Stimulated activated CD8-positive, alpha-beta memory T cell treated with anti-CD3 and anti-CD28 coated beads, Interleukin-15, amount 100 ng/mL, for 48 hours (primary cell): ENCODE measurements at places on chromosomes 2 and 18.

DNA sequence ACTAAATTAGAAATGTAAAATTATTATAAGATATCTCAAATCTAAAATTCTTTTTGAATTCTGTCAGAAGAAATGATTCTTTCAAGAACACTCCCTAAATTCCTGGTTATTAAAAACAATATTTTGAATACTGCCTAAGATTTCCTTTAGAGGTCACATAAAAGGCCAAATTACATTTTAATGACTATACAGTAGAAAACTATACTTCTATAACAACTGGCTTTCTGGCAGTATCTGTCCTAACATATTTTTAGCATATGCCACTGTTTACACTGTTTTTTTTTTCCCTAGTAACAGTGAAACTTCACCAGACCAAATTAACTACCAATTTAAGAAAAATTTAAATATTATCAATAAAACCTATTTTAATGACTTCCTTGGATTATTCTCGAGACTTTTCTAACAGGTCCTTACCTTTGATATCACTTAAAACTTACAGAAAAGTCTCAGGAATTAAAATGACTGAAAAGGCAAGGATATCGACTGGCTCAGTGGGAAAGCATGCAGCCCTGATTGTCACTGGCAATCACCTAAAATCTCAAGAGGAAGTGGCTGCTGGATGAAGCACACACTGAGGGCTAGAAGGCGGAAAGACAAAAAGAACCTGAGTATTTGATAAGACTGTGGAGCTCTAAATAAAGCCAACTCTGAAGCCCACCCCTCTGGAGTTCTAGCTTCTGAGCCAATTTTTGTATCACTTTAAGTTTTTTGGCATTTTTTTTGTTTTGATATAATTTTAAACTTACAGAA, 59.6 kb downstream of the SPIRE1 start:
- DNase-seq, result no peak

DNA sequence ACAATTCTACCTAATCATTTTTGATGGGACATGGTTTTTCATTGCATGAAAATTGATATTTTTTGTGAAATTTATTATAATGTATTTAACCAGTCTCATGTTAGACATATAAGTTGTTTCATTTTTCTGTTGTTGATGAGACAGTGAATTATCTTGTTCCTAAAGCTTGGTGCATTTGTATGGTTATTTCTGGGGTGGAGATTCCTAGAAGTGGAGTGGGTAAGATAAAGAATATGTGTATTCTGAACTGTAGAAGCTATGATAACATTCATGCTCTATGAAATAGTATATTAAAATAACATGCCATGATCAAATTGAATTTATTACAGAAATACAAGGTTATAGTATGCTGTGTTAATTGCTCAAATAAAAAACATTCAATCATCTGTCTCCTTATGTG, 69.2 kb downstream of the BOLA3 start:
- no peak for DNase-seq

DNA sequence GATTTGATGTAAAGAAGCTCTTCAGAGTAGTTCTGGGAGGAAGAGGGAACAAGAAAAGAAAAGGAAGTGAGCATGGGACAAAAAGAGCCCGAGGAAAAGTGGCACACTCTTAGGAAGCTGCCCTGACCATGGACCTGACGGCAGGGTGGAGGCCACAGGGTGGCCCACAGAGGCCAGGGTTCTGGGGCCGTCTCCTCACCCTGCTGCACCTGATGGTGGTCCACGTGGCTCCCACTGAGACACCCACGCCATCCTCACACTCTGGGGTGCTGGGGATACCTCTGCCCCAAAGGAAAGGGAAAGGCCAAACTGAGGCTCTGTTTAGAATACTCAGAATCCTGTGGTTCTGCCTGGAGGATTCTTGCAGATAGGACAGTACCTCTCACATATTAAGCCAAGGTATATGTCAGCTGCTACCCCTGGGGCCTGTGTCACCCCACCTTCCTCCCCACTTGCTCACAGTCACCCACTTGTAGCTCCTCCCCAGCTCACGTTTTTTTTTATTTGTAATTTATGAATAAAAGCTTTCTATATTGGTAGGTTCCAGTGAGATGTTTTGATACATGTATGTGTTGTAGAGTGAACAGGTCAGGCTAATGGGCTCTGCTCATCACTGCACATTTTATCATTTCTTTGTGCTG, 171.1 kb downstream of the LDLRAD4 start:
- DNase-seq, result no peak

- no peak for DNase-seq
Measured at GRCh38 chr18:58635891-58636290, 7.0 kb upstream of the ALPK2 start.

DNA sequence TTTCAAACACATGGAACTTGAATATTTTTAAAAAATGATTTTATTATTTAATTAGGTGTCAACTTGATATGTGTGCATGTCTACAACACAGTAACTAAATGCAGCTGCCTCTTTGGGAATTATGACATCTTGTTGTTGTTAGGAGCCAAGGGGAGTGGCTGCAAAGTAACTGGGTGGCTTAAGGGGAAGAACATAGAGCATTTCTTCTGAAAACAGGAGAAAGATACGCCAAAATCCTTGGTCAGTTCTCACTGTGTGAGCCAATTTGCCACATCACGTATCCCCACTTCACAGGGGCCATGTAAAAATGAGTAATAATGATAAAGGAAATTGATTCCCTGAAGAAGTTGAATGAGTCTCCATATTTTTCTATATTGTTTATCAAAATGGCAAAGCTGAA, 309.8 kb upstream of the COL3A1 start:
- no peak for DNase-seq

DNA sequence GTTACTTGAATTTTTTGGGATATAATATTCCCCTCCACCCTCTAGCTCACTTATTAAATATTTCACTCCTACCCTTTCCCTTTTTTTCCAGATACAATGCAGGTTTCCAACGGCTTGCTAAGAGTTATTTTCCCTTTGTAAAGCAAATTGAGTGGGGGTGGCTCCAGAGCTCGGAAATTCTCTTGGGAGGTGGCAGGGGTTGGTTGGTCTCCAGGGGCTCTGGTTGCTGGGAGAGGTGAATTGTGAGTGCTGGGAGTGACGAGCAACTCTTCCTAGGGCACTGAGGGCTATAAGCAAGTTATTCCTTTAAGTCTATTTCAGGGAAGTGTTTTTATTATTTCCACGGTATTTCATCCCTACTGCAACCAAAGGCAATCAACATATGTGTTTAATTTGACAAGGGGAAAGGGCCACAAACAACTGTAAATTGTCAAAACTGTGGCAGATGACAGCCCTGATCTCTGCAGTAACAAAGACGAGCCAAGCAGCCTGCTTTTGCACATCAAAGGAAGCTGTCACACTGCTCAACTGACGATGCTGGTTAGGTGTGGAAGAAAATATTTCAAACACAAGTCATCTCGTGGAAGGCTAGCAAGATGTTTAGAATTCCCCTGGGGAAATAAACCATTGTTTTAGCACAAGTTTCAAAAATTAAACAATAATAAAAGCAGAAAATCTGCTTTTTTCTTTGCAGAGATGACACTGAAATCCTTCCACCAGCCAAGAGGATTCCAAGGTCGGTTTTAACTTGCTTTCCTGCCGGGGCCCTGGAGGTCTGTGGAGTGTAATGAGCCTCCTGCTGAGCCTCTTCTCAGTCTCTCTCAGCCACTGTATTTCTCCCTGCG, 34.8 kb upstream of the ASXL2 start:
- no peak for DNase-seq

DNA sequence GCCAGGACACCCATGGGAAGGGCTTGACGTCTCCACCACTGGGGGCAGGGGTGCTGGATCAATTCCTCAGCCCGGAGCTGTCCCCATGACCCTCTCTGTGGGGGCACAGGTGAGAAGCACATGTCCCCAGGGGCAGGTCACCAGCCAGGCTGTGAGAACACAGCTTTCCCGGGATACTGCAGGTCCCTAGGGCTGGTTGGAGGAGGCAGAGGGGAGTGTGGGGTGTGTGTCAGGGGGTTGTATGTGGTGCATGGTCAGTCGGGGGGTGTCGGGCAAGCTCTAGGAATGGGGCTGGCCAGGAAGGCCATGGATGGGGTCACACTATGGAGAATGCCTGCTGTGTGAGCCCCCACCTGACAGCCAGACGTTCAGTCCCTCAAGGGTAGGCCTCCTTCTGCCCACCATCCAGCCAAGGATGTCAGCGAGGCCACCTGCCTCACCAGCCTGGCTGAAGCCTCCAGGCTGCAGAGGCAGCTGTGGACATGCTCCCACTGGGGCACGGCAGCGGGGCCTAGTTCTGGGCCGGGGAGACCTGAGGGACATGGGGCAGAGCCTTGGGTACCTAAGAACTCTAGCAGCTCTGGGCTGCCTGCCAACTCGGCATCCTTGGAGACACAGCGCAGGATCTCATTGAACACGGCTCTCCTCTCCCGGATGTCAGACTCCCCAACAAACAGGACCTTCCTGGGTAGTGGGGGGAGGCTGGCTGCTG, 10.3 kb downstream of the HS1BP3 start:
- no peak for DNase-seq

- no peak for DNase-seq
Measured at GRCh38 chr2:134527381-134527780, 191.4 kb downstream of the TMEM163 start.

GRCh38 chr18:48419277-48420022, 10.3 kb upstream of the ZBTB7C start:
- DNase-seq, result no peak

GRCh38 chr2:110101280-110101844, 14.3 kb downstream of the MALL start:
- DNase-seq, result no peak

GRCh38 chr18:63788447-63789096, 13.4 kb downstream of the SERPINB7 start:
- peak; percentile 53 for DNase-seq

DNA sequence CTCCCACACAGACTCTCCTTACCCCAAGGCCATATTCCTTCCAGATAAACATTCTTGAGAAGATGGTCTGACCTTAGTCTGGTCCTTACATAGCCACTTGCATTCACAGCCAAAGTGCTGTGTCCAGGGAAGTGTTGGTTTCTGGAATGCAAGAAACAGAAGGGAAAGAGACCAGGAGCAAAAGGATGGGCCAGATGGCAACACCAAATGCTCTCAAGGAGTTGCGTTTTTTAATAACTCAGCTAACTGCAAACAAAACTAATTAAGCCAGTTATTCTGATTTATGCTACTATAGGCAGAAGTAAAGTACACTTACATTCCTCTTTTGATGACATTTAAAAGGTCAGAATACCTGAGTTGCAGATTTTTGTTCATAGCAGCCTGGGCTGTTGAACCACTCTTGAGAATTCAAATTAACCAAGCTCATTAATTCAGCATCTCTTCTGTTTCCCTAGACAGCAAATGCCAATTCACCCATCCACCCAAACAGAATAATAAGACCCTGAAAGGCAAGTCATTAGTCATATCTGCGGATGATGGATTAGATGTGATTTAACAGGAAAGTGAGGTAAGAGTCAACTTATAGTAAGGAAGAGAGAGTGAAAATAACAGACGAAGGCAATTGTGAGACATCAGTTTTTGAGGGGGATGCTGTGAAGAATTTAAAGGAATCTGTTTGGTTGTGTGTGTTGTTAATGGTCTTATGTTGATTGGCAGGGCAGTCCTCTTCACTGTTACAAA, 18.8 kb downstream of the CCDC85A start:
- DNase-seq, result no peak

- DNase-seq, result peak; percentile 78
Measured at GRCh38 chr2:62305421-62306176, 109.7 kb downstream of the B3GNT2 start.

DNA sequence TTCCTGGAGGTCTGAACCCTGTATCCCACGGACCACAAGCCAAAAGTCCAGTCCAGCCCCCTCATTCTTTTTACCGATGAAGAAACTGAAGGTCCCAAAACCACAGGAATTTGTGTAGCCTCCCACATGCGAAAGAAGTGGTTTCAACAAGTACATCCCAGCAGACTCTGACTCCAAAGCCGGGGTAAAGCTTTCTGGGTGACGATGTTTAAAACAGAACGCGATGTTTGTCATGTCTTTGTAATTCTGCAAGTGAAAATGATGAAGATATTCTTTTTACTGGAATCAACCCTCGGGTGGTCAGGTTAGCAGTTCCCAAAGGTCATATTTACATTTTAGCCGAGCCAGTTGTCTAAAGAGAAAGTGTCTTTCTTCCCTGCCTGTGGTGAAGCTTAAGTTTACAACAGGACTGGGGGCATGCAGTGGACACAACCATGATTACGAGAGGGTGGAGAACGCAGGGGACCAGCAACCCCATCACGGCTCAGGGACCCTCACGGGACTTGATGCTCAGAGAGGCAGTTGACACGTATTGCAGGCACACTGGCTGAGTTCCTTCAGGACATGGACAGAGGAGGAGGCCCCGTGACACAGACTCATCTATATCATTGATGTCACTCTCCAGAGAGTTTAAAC, 17.8 kb upstream of the TMEM131 start:
- peak; percentile 32 for DNase-seq

DNA sequence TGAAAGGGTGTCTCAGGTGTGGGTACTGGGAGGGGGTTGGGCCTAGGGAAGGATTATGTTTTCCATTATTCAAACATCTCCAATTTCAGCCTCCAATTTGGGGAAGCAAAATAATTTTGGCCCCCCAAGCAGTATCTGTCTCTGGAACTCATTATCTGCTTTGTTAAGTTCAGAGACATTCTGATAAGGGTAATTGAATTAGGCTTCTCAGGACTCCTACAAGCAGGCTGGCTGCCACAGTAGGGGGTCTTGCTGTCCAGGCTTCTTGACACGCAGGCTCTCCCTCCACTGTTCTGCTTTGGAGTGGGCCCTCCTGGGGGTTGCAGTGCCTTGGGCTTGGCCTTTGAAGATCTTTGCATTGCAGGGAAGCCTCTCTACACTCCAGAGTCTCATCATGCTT, 108.1 kb upstream of the SIX2 start:
- no peak for DNase-seq

- DNase-seq, result no peak
Measured at GRCh38 chr2:67667054-67667908, 270.1 kb downstream of the ETAA1 start.
